Fibroblast of pulmonary artery (primary cell): ENCODE measurements at places on chromosomes 6 and 20.
A peak's percentile ranks its signal among the peaks of the same experiment; 100 is the strongest.

DNA sequence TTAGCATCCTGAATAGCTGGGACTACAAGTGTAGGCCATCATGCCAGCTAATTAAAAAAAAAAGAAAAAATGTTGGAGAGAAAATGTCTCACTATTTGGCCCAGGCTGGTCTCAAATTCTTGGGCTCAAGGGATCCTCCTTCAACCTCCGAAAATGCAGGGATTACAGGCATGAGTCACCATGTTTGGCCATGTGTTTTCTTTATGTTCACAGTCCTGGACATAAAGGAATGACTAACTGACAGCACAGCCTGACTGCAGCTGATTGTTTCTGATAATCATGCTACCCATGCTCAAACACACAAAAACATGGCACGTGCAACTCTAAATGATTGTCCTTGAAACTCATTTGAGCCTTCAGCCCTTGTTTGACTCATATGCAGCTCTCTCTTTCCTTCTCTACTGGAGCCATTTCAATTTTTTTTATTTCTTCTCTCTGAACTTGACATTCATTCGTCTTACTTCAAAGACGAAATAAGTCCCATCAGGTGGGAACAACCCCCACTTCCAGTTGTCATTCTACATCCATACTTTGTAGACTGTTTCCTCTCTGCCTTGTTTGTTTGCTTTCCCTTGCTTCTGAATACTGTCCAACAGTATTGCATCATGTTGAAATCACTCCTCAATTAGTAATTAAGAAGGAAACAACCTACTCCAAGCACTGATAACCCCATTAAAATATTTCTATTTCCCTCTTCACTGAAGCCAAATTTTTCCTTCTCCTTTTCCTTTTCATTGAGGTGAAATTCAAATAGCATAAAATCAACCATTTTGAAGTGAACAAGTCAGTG is 413.0 kb downstream of the BMP2 start:
- DNase-seq: peak; percentile 52

- DNase-seq: no peak
Measured at GRCh38 chr6:33740794-33741193, 5.9 kb downstream of the IP6K3 start.

GRCh38 chr6:26172608-26172968 is 85.4 kb downstream of the HFE start:
- DNase-seq: peak; percentile 46

DNA sequence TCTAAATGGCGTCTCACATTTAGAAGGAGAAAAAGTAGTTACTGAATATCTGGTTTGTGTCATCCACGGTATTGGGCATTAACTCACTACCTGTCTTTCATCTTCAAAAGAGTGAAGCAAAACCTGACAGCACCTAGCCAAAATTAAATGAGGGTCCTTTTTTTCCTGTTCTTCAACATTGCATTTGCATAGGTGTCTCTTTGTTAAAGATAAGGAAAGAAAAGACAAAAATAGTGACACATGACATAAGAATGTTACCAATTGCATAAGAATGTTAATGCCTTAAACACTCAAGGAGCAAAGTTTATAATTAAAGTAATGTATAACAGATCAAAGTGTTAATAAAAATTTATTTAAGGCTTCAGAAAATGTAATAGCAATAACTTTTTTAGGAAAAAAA is 61.4 kb upstream of the MANEA start:
- DNase-seq: no peak

DNA sequence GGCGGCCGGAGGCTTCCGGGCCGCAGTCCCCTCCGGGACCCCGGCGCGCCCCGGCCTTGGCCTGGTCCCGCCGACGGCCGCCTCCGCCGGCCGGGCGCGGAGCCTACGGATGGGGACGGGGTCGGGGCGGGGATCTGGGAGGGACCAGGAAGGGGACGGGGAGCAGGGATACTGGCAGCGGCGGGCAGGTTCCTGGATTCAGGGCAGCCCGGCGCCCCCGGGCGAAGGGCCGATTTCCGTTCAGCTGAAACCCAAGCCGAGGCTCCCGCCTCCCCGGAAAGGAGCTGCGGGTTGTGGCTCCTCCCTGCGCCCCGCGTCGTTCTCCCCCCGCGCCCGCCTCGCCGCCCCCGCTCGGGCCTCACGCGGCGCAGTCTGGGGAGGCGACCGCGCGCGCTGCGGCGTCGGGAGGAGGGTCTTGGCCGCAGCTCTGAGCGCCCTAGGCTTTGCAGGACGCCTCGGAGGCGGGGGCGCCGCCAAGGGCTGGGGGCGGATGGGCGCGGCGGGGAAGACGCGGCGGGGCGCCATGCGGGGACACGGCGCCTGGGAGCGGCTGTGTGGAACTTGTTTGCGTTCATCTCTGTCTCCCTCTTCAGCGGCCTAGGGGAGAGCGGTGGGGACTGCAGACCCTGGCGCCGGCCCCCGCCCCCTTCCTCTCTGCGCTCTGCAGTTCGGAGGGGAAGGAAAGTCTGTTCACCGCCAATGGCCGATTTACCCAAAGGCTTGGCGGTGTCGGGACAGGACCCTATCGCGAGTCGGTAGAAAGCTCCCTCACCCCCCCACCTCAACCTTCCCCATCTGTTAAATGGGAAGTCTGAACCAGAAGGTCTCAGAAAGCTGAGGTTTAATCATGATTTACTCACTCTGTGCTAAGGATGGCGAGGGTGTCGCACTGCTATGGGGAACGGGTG is 22.7 kb upstream of the TMEM181 start:
- DNase-seq: peak; percentile 6

- DNase-seq: no peak
Measured at GRCh38 chr6:137734005-137734874, 132.8 kb upstream of the TNFAIP3 start.

DNA sequence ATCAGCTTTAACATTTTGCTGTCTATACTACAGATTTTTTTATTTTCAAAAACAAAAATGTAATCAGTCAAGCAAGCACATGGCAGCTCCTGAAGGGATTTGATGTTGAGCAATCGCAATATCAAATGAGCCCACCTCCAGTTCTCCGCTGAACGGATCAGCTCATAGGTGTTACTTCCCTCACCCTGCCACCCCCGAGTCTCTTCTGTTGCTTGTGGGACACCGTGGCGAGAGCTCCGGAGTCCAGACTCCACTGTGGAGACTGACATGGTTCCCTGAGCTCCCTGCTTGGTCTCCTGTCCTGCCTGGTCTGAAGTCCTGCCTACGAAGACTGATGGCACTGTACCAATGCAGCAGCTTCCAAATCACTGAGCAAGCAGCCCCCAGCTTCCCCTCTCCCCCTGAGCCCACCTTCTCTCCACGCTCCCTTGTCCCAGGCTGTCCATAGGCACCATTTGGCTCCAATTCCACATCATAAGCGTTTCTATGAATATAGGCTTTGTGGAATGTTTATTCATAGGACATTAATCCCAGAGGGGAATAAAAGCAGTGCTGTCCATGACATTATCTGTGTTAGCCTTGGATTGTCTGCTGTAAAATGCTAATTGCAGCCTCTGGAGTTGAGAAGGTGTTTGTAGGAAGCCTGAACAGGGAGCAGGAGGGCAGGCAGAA is 162.2 kb downstream of the LY86 start:
- no peak for DNase-seq

DNA sequence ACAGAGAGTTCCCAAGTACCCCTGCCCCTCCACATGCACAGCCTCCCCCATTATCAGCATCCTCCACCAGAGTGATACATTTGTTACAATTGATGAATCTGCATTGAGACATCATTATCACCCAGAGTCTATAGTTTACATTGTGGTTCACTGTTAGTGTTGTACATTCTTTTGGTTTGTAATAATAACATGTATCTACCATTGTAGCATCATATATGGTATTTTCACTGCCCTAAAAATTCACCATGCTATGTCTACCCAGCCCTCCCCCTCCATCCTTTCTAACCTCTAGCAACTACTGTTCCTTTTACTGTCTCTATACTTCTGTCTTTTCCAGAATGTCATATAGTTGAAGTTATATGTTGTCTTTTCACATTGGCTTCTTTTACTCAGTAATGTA is 273.9 kb upstream of the RNF217 start:
- no peak for DNase-seq

- DNase-seq: no peak
Measured at GRCh38 chr20:15205028-15205427, 867.6 kb upstream of the FLRT3 start.

DNA sequence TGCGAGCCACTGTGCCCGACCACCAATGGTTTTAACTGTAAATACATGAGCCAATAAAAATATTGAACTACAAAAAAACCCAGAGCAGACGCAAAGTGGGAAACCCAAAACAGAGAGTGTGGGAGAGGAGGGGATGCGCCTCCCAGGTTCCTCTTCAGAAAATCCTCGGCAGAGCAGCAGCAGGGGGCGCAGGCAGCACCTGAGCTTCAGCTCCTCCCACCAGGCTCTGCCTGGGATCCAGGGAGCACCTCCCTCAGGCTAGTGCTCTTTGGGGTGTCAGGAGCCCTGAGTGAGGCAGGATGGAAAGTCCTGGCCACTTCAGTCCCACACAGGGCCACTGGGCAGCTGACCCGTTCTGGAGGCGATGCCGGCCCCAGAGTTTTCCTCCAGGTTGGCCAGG is 536.9 kb upstream of the CDH4 start:
- DNase-seq: no peak

GRCh38 chr20:53768329-53768728 is 174.7 kb upstream of the ZNF217 start:
- no peak for DNase-seq

DNA sequence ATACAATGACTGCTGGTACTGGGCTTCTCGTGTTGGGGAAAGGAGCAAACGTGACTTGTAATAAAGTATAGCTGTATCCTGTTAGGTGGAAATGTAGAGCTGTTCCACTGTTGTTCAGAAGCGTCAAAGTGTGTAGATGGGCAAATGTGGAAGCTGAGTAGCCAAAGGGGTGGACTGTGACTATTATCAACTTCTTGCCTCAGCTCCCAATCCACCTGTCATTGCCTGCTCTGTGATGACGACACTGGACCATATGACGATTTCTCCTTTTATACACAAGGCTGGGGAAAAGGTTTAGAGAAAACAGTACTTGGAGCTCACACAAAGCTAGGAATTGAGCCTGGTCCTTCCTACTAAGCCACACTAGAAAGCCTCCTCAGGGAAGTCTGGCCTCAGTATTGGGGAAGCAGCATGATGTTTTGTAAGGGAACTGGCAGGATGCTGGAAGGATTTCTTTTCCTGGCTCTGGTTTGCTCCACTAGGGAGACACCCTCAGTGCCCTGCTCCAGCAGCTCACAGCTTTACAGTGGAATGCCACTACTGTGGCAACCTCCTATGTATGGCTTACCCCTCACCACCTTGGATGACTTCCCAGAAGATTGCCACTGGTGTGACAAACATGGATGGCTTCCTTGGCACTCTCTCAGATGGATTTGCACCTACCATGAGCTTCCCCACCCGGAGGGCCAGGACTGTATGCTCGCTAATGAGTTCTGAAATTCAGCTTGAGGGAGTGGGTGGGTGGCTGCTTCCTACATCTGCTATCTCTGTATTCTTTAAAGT is 20.0 kb downstream of the CD164 start:
- no peak for DNase-seq

DNA sequence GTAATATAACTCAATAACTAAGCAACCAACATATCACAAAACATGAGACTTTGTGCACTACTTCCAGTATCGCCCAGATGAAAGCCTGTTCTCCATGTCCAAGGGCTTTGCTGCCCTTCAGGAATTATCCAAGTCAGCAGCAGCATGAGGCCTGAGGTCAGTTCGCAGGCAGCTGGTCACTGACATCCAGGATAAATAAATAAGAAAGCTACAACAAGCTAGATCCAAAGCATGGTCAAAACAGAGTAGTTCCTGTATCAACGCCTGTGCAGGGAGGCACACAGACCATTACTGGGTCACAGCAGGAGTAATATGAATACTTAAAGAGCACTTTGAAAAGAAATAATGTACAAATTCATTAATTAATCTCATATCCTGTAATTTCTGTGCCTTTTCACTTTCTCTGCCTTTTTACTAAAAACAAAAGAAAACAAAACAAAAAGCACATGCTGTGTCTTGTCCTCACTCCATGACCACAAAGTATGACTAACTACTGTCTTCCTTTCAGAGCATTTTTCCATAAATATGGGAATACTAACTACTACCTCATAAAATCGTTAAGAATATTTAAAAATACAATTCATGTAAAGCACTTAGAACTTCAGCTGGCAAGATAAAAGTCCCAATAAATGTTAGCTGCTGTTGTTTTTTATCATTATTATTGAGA is 374.9 kb upstream of the IRAK1BP1 start:
- DNase-seq: no peak

GRCh38 chr6:160027076-160027475 is 58.2 kb downstream of the IGF2R start:
- no peak for DNase-seq

DNA sequence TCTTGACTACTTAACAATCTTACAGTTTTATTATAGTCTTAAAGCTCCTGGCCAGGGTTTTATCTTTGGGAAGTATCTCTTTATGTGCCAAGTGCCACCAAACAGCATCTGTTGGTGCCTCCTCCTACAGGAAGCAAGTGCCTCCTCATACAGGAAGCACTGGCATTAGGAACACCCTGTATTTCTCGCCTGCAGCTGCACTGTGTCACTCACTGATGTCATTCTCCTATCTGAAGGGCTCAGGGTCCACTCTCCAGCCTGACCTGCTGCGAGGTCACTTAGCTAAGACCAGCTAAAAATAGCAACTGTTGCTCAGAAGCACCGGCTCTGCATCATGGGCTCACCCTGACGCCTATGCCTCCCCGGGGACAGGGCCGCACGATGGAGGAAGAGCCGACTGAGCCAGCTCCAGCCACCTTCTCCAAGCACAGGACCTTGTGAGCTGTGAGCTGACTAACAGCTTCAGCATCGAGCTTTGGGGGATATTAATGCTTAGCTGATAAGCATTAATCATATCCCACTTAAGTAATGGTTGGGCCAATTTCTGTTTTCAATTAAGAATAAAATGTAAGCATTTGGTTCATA is 66.3 kb upstream of the CD93 start:
- peak; percentile 78 for DNase-seq

- no peak for DNase-seq
Measured at GRCh38 chr20:32338665-32339064, 19.5 kb upstream of the ASXL1 start.

- DNase-seq: no peak
Measured at GRCh38 chr20:5298811-5299210, 17.9 kb downstream of the PROKR2 start.

GRCh38 chr6:26158581-26159356 is 71.5 kb downstream of the HFE start:
- peak; percentile 59 for DNase-seq

DNA sequence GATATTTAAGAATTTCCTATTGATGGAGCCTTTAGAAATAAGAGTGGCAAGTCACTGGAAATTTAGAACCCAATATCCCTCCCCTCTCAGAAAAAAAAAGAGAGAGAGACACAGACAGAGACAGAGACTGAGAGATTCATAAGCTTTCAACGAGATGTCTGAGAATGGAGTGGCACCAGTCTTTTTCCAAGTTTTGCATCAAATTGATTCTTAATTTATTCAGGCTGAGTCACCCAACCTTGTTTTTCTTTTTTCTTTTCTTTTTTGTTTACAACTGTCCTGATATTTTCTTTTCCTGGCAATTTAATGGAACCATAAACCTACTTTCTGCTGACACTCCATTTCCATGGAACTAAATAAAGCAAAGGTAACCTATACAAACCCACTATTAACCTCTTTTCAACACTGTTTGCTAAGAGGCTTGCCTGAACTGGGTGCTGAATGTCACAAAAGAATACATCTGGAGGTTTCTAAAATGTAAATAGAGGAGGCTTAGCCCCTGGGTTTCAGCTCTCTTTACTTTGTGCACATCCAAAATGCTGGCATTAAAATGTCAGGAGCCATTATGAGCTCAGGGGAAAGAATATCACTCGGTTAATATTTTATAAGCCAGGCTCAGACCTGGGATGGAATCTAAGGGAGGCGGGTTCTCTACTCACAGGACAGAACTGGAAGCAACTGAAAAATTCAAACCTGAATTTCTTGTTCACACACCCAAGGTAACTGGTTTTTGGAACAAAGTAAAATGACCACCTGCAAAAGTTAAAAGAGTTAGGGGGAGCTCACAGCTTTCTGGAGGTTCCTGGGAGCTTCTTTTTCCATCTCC is 100.8 kb downstream of the BFSP1 start:
- DNase-seq: no peak
